NCI-H1092 (cell line): ENCODE measurements at places on chromosomes 1 and 21.

DNA sequence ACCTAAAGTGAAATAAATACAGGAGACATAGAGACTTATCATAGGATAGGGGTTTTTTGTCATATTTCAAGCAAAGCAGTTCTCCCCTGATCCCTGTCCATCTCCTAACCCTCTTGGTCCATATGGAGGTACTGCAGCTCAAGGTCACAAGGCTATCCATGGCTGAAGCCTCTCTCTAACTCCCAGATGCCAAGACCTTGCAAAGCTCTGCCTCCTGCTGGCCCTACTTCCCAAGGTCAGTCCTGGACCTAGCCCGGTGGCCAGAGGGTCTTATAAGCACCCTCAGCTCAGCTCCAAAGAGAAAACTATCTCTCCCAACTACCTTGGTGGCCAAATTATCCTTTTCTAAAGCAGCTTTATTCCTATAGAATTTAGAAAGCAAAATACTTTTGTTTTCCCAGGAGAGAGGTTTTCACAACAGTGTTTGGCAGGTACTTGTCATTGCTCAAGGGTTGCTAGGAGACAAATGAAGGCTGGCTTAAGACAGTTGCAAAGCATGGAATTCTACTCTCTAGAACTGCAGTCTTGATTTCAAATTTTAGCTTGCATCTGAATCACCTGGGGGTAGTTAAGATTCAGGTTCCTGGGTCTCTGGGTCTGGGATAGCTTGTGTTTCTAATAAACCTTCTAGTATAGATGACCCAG lies 121.5 kb downstream of the XCL2 start:
- DNase-seq: no peak

DNA sequence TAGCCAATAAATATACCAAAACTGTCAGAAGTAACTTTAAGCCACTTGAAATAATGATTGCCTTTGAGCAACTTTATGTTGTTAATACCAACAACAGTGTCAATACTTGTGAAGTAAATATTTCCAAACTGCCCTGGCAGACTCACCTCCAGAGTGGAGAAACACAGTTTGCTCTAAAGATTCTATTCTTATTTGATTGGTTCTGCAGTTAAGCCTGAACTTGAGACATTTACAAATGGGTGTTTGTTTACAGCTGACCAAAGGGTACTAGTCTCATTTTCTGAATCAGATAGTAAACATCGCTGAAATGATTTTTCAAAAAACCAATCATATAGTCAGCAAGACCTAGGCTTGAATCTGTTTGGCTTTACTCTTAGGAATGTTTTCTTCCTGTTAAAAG lies 1.3 kb upstream of the MYOC start:
- no peak for DNase-seq

GRCh38 chr1:184892116-184892515 lies 82.2 kb downstream of the NIBAN1 start:
- DNase-seq: no peak

- no peak for DNase-seq
These were observed 160.9 kb downstream of the FGGY start for GRCh38 chr1:59457786-59458185.

DNA sequence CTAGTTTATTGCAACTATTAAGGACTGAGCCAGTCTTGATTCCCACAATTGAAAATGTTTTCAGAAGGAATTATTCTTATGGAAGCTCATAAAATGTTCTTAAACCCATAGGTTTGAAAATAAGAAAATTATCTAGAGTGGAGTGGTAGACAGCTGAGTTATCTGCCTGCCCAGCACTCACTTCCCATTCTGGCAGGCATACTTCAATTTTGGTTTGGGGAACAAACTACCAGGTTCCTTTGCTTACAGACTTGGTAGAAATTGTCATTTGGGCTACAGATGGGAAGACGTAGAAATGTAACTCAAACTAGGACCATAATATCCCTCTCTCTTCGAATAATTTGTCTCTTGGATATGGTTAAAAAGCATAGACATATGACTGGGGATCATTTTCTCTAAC lies 18.4 kb downstream of the JUN start:
- DNase-seq: no peak

- no peak for DNase-seq
These were observed 160.2 kb downstream of the DENND1B start for GRCh38 chr1:197614916-197615692.

DNA sequence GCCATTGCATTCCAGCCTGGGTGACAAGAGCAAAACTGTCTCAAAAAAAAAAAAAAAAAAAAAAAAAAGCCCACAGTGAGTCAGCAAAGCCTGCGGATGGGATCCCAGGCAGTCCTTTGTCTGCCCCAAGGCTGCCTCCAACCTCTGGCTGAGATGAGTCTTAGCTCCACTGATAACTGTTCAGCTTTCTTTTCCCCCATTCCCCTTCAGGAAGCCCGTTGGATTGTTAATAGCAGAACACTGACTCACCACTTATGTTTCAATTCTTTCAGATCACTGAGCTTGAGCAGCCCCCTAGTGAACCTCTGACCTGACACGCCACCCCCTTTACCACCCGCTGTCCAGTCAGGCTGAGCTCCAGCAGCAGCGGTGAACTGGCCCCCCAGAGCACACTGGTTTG lies 57.5 kb downstream of the ERG start:
- no peak for DNase-seq

- no peak for DNase-seq
These were observed 99.4 kb downstream of the TEX35 start for GRCh38 chr1:178612261-178612660.

DNA sequence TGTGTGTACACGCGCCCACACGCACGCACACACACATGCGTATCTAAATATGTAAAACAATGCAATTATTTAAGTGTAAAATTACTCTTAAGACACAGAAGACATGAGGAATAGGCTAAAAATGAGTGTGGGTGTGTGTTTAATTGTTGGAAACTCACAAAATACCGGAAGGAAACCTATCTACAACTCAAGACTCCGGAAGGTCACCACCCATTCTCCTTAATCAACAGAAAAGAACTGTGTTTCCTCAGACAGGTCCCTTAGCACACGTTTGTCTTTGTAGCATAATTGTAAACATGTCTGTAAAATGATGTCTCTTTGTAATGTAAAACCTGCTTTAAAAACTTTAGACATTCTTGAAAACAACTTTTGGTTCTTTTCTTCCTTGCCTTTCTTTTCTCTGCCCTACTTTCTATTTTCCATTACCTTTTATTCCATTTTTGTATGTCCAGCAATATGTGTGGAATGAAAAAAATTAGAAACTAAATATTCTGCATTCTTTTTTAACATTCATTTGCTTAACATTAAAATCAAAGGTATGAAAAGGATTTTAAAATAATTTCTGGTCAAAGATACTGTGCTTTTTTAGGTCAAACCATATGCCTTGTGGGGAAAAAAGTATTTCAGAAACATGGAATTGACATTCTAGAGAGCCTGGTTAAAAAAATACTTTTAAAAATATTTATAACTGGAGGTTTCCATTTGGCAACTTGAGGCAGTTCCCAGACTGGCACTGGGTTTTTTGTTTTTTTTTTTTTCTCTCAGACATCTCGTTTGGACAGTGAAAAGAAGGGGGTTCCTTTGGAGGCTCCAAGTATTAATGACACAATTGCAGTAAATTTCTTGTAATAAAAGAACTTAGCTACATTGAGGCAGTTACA lies 46.2 kb downstream of the ATP5PF start:
- DNase-seq: no peak

- no peak for DNase-seq
These were observed 476.0 kb upstream of the CAMK1G start for GRCh38 chr1:209107535-209107934.

DNA sequence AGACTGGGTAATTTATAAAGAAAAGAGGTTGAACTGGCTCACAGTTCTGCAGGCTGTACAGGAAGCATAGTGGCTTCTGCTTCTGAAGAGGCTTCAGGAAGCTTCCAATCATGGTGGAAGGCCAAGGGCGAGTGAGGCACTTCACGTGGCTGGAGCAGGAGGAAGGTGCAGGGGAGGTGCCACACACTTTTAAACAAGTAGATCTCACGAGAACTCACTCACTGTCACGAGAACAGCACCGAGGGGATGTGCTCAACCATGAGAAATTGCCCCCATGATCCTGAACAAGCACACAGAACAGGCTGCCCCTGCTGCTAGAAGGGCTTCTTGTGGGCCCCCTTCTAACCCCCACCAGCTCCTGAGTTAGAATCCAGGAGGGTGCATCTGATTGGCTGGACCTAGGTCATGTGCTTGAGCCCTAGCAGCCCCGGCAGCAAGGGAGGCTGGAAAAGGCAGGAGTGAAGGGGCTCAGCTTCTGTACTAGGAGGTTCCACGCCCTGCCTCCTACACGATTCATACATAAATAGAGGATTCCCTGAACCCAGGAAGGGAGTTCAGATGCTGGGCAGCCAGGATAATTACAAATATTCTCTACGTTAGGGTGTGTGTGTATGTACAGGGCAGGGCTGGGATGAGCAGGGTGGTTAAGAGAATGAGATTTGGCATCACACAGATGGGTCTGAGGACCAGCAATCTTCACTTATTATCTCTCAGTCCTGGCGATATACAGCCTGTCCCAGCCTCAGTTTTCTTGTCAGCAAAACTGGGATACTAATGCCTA lies 72.8 kb upstream of the ATP5PO start:
- no peak for DNase-seq

GRCh38 chr1:66752000-66752592 lies at the start of gene DYNLT5:
Gene DYNLT5, plus strand, starts transcription at chr1:66752459. Its CDS starts 2,200 bp downstream, at chr1:66754659.
- DNase-seq: no peak
